Right hindlimb (tissue), 1 donor: ENCODE measurements at places on chromosomes 6 and 20.
A peak's percentile ranks its signal among the peaks of the same experiment; 100 is the strongest.

DNA sequence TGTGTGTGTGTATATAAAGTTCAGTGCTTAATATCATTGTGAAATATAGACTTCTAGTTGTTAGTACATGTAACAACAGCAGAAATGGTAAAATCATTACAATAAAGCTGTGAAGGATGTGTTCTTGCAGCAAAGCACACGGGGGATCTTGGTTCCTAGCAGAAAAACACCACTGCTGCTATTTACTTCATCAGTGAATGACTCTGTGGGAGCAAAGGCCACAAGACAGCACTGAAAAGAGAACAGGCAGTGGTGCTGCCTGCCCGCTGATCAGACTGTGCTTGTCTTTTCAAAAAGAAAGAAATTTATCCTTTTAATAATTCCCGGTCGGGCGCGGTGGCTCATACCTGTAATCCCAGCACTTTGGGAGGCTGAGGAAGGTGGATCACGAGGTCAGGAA, 689.9 kb upstream of the CITED2 start:
- no peak for DNase-seq

DNA sequence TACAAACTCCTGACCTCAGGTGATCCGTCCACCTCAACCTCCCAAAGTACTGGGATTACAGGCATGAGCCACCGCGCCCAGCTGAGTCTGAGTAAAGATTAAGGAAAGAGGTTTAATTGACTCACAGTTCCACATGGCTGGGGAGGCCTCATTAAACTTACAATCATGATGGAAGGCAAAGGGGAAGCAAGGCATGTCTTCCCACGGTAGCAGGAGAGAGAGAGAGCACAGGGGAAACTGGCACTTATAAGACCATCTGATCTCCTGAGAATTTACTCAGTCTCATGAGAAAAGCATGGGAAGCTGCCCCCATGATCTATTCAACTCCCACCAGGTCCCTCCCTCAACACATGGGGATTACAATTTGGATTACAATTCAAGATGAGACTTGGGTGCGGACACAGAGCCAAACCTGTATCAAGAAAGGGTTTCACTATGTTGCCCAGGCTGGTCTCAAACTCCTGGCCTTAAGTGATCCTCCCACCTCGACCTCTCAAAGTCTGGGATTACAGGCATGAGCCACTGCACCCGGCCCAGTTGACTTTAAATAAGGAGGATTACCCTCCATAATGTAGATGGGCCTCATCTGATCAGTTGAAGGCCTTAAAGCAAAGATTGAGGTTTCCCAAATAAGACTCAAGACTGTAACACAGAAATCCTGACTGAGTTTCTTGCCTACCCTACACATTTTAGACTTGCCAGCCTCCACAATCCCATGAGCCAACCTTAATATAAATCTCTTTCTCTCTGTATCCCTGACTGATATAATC, 13.1 kb upstream of the PEX7 start:
- no peak for DNase-seq

DNA sequence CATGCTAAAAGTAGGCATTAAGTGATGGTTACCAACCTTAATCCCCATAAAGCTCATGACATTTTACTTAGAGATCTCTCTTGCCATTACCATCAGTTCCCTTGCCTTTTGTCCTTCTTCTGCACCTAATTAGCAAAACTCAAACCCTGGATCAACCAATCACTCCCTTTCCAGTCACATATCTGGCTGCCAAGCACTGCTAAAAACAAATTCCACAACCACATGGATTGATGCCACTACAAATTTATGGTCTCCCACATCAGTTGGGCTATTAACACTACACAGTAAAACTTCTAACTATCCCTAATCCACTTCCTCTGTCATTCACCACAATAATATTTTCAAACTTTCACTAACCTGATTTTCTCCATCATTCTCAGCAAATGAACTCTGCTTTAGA, 54.3 kb upstream of the RNF146 start:
- no peak for DNase-seq

- DNase-seq: no peak
Observed at GRCh38 chr20:38127920-38128528, 37.0 kb downstream of the TGM2 start.

DNA sequence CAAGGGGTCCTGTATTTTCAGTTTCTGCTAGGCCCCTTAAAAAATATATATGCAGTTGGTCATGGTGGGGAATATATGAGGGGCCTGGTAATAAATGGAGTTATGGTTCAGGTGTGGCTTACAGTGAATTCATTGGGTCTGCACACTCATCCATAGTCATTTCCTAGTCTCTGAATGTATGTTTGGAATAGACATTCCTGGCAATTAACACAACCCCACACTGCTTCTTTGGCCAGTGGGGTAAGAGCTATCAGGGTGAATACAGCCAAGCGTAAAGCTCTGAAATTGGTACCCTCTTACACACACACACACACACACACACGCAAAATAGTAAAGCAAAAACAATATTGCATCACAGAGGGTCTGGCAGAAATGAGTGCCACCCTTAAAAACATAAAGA, 56.5 kb downstream of the QRSL1 start:
- no peak for DNase-seq

DNA sequence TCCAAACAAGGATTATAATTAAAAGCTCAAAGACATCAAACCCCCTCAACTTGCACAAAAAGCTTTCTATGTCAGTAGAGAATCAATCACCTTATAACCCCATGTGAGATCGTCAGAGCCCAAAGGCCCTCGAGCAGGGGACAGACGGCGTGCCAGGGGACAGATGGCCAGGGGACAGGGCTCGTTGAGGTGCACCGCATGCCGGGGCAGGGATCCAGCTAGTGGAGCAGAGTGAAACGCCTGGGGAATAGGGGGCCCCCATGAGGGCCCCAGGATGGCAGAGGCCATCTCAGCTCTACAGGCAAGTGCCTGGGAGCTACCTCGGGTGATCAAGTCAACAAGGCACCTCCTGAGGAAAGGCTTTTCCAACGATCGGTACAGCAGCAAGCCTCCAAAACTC, 28.6 kb downstream of the DIDO1 start:
- DNase-seq: no peak

DNA sequence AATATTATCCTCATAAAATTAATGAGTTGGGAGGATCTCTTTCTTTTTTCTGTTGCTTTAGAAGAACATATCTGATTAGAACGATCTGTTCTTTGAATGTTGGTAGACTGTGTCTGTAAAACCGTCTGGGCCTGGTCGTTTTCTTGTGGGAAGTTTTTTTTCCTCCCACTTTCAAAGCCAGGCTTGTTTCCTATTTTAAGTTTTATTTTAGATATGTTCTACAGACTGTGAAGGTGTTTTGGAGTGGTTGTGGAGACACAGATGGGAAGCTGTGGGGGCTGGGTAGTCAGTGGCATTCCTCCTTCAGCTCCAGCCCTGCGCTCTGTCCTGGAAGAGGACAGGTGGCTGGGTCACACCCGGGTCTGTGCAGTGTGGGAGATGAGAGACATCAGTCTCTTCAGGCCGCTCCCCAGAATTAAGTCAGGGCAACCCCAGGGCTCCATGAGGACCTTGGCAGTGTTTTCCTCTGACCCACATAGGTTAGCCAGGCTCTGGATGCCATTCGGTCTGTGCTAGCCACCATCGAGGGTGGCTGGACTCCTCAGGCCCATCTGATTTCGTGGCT, 92.0 kb upstream of the SCP2D1 start:
- no peak for DNase-seq

- no peak for DNase-seq
Observed at GRCh38 chr6:20833881-20834515, 299.7 kb downstream of the CDKAL1 start.

- no peak for DNase-seq
Observed at GRCh38 chr6:98094696-98095095, 739.7 kb upstream of the POU3F2 start.

- no peak for DNase-seq
Observed at GRCh38 chr6:102474041-102474807, 1080.7 kb downstream of the GRIK2 start.

- peak; percentile 84 for DNase-seq
Observed at GRCh38 chr20:46349035-46349741, 40.9 kb upstream of the CDH22 start.

DNA sequence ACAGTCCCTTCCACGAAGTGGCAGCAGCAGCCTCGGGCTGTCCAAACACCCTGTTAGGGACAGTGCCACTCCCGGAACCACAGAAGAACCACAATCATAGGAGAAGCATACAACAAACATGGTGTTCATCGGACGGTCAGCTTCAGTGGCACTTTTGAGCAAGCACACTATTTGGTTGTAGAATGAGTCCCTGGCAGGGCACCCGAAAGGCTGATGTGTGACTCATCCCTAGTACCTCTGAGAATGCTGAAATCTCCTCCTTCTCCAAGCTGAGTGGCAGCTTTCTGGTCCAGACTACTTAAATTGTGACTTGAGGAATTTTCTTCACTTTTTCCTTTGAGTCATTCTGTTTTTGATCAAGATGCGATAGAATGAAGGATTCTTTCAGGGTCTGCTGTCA, 282.5 kb downstream of the ESR1 start:
- DNase-seq: no peak

DNA sequence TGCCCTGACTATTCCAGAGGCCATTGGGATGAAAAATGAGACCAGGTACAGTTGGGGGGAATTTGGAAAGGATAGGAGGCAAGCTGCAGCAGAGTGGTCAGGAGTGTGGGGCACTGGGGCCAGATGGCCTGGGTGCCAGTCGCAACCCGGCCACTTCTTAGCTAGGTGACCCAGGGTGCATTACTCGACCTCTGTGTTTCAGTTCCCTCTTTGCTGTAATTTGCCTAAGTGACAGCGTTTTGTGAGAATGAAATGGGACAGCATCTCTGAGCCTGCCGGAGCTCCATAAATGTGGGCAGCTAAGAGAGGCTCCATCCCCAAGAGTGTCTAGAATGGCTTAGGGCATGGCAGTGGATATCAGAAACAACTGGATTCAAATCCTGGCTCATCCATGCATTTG, 13.9 kb downstream of the LRFN2 start:
- no peak for DNase-seq

GRCh38 chr6:3532296-3532916, 75.6 kb upstream of the SLC22A23 start:
- DNase-seq: no peak

DNA sequence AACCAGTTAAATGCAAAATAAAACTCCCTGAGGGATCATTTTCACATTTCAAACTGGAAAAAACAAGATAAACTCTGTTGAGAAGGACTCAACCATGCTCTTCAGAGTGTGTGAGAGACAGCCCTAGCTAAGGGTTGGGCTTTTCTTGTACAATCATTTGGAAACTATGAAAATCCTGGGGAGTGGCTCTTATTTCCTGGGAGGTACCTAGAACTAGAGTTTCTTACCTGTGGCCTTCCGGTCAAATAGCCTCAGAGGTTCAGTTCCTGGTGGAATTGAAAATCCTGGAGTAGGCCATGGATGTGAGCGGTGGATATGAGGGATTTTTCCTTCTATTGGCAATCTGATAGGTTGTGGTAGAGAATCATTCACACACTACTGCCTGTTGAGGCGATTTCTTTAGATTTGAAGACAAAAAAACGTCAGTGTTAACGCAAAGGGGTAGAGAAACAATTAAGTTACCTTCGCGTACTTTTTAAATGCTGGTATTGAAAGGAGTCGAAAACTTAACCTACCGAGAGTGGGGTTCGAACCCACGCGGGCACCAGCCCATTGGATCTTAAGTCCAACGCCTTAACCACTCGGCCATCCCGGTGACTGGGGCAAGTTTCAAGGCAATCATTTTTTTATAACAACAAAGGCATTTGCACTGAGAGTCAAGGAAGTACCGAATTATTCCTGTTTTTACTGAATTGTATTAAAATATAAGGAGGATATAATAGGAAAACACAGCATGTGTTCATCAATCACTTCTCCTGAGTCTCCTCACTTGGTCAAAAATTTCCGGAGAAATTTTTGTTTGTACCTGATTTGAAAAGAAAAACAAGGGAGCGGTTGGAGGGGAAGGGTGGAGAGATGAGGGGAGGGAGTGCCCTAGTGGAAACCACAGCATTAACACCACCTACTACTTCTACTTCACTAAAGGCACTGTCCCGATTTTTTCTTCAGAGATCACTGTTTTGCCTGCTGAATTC, 191.3 kb downstream of the OR2B2 start:
- no peak for DNase-seq

DNA sequence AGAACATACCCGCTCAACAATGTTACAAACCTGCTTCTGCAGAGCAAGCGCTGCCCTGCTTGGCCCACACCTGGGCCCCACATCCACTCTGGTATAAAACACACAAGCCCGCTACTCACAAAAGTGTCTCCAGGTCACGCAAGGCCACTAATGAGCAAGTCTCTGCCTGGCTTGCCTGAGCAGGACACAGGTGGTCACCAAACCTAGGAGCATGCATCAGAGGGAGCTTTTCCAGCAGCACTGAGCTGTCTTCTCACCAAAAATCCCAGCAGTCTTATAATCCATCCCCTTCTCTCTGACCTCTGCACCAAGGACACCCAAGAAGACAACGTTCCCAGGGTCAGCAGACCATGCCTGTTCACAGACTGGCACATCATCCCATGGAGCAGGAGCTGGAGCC, 100.8 kb downstream of the DLL1 start:
- no peak for DNase-seq

DNA sequence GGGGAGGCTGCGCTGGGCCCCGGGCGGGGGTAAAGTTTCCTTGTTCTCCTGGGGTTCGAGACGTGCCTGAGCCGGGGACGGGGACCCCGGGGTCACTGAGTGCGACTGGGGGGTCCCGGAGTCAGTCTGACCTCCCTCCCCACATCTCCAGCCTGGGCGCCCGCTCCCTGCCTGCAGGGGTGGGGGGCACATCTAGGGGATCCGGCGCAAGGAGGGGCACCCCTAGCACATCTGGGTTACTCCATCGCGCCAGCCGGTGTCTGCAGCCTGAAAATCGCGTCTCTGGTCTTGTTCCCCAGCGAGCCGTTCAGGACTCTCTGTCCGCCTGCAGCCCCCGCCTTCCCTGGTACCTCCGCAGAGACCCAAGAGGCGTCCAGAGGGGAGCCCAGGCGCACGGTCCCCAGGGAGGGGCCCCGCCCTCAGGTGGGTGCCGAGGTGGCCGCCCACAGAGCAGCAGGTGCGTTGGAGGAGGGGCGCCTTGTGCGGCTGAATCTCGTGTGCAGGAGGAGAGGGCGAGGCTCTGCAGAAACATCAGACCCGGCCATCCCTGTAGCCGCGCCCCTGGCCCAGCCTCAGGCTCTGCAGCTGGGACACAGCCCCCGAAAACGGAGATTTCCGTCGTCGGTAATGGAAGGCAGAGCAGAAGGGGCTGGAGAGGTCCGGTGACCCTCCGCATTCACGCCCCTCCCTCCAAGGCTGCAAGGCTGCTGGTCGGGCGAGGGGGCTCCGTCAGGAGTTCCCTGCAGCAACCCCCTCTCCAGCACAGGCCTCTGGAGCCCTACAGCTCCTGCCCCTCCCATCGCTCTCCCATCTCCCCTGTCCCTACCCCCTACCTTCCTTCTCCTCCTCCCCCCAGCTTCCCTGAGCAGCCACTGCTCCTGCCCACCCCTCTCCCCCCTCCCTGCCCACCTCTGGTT, 628 bp upstream of the CHRNA4 start:
- DNase-seq: no peak

GRCh38 chr6:7726416-7727085, 652 bp downstream of the BMP6 start:
- DNase-seq: peak; percentile 31
